Jurkat, Clone E6-1 (cell line): ENCODE measurements at places on chromosomes 1 and 21.

DNA sequence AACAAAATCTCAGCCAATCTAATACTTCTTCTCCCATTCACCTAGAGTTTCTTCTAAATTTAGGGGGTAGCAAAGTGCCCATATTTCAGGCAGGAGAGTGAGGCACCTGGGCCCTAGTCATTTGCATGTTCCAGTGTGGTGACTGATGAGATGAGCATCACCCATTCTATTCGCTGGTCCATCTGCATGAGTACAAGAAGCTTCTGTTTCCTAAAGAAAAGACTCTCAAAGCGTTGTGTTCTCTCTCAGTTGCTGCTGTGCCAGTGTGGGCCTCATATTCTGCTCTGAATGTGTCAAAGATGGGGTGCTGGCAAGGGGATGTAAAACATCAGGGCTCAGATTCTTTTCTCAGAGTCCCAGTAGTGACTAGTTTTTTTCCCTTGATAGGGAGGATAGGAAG, 16.1 kb upstream of the DPYD start:
- no peak for DNase-seq

- peak; percentile 81 for DNase-seq
These were observed 55.9 kb downstream of the MRPS6 start for GRCh38 chr21:34129039-34129891.

GRCh38 chr1:91282695-91283420, 121.8 kb downstream of the HFM1 start:
- peak; percentile 76 for DNase-seq

DNA sequence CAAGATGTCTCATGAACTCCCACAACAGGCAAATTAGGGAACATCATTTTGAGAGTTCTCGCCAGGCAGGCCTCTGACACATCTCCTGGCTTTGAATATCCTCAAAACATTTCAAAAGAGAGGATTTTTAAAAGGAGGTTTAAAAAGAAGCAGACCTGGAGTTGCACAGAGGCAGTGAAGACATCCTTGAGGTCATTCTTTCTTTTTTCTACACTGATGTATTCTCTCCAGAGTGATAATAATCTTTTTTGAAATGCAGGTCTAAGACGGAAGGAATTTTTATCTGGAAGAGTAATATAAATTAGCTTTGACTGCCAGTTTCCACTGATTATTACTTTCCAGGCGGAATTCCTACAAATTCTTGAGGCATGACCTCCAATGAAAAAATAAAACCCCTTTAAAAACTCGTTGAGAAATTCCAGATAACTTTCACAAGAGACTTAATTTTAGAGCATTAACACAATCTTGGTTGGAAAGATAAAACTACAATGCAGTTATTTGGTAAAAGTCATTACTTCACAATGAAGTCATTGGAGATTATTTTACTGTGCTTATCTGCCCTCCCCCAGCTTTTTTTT, 125.0 kb downstream of the LYPLAL1 start:
- DNase-seq: no peak

- DNase-seq: no peak
These were observed 64.8 kb downstream of the MORN1 start for GRCh38 chr1:2326524-2326923.

- DNase-seq: no peak
These were observed 22.0 kb downstream of the TNNT2 start for GRCh38 chr1:201355471-201355870.

- DNase-seq: no peak
These were observed 502.2 kb upstream of the PRMT6 start for GRCh38 chr1:106554294-106554693.
